ENCODE measurements at places on chromosomes 4 and X.

GRCh38 chr4:16048619-16049419, 35.0 kb downstream of the PROM1 start:
- DNase-seq = no peak

- no peak for DNase-seq
These were observed 19.0 kb downstream of the MRPL1 start for GRCh38 chr4:77881460-77882295.

- DNase-seq = no peak
These were observed 49.5 kb downstream of the PSAPL1 start for GRCh38 chr4:7384929-7385890.

- no peak for DNase-seq
These were observed 715.0 kb downstream of the GRID2 start for GRCh38 chr4:93018806-93019205.

DNA sequence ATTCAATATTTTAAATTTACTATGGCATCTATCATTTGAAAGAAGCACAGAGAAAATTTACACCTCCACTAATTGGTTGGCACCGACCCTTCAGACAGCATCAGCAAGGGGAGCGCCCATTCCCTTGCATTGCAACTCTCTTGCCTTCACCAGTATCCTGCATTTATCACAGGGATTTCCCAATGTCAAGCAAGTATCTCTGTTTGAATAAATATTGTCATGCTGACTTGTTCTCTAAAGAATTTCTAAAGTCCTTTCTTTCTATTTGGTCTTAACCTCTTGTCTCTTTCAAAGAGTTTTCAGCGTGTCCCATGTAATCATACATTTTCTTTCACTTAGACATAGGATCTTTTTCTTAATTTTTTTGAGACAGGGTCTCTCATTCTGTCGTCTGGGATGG, 10.4 kb downstream of the DCTD start:
- no peak for DNase-seq

GRCh38 chr4:141788169-141788915, 152.0 kb downstream of the IL15 start:
- DNase-seq = no peak

DNA sequence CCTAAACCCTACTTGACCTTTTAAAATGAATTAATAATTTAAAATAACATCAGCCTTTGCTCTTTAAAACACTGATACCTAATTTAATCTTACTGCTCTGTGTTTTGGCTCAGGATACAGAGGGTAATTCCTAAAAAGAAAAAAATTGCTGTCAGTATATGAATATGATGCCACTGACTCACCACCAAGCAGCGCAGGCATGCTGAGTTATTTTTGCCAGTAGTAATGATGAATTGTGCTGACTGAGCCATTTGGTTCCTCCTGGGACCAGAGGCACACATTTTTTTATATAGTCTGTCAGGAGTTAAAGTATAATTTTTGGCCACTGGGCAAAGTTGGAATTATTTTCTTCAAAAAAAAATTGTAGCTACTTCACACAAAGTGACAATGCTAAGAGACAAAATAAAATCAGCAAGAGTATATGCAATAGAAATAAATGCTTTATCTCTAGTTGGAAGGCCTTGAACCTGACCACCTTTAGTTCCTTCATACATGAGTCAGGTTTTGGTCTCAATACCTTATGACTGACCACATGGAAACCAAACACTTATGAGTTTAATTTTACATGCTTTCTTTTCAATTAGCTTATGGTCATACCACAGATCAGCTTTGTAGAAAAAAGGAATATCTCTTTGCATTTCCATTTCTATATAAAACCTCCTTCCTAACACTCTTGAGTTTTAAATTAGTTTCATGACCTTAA, 115.1 kb downstream of the PPP3CA start:
- DNase-seq = no peak

DNA sequence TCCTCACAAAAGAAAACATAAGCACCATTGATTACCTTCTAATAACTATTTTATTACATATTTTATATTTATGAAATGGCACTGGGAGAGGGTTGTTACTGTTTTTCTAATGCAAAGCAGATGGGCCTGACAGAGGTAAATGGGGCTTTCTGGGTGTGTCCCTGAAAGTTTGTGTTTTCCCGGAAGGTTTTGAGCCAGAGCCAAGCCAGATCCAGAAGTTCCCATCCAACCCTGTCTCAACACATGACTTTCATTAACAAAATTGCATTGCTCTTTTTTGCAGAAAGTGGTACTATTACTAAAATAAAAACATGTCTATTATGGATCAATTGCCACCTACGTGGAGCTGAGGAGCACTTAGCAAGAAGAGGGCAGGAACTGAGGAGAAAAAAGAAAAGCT, 181.3 kb downstream of the RAB28 start:
- no peak for DNase-seq

DNA sequence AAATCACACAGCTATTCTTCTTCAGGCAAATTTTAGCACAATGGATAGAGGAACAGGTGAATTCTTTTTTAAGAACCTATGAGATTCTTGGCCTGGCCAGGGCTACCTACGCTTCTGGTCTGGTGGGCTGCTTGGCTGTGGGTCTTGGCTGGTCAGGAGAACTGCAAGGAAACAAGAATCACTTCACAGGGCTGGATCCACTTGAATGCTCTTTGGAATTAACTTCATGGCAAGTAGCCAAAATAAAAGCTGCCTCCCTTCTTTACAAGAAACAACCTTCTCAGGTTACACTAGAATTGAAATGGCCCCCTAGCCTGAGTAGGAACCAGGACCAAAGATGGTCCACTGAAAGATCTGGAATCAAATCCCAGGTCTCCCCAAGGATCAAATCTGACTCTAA, 519.1 kb downstream of the IQCM start:
- no peak for DNase-seq

DNA sequence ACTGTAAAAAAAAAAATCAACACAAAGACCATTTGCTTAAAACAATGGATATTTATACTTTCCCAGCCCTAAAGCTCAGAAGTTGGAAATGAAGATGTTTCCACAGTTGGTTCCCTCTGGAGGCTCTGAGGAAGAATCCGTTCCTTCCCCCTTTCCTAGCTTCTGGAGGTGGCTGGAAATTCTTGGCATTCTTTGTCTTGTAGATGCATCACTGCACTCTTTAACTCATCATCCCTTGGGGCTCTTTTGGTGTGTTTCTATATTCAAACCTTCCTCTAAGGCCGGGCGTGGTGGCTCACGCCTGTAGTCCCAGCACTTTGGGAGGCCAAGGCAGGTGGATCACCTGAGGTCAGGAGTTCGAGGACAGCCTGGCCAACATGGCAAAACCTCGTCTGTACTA, 78.7 kb downstream of the VCX3A start:
- no peak for DNase-seq

- DNase-seq = no peak
These were observed 7.7 kb downstream of the IRF2 start for GRCh38 chr4:184466634-184467033.

- DNase-seq = no peak
These were observed 192.4 kb upstream of the NEIL3 start for GRCh38 chr4:177117256-177117655.

- DNase-seq = no peak
These were observed 2.3 kb downstream of the FHDC1 start for GRCh38 chr4:152938237-152938947.

GRCh38 chr4:156635051-156635450, 336.5 kb downstream of the PDGFC start:
- no peak for DNase-seq

- no peak for DNase-seq
These were observed 482.4 kb downstream of the SPRY1 start for GRCh38 chr4:123878976-123879375.

GRCh38 chr4:7191546-7192251, 639 bp upstream of the SORCS2 start:
- no peak for DNase-seq

DNA sequence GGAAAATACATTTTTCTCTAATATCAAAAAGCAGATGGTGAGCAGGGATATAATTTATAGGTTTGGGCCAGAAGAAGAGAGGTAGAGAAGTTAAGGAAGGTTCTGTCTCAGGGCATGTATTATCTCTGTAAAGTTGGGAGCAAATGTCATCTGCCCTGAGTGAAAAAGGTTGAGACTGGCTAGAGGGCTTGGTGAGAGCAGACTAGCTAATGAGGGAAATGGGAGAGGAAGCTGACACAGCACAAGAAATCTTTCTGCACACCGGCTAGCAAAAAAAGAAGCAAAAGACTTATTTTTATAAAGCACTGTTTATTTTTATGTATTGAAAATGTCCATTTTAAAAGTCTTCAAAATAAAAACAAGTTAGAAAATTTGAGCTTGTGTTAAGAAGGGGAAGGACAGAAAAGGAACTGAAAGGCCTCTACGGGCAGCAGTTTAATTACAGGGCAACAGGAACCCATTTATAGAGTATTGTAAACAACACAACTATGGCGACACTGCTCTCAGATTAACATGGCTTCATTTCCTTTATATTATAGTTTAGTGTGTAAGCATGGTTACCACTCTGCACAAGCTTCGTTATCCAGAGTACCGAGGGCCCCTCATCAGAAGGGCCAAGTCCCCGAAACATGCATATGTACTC, 17.4 kb downstream of the CD40LG start:
- DNase-seq = no peak

DNA sequence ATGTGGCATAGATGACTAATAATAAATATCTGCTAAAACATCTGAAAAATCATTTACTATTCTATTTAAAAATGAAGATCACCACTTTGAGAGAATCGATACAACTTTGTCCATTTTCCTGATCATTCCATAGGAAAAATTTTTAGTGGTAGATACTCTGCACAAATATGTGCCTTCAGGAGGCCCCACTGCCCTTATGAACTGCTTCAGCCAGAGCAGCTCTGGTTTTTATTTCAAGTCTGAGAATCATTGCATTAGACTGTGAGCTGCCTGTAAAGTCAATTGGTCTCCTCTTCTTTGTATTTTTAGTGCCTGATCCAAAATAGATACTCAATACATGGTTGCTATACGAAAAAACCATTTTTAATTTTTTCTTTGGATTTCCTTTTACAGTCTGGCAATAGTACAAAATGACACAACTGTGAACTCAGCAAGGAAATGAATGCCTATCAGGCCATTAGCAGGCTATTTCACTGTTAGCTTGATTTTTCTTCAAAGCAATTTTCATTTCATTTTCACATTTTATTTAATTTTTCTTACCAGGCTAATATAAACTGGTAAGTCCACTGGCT, 69.1 kb downstream of the SHISA3 start:
- no peak for DNase-seq

GRCh38 chrX:131783555-131784308, 239.4 kb upstream of the STK26 start:
- peak; percentile 84 for DNase-seq

DNA sequence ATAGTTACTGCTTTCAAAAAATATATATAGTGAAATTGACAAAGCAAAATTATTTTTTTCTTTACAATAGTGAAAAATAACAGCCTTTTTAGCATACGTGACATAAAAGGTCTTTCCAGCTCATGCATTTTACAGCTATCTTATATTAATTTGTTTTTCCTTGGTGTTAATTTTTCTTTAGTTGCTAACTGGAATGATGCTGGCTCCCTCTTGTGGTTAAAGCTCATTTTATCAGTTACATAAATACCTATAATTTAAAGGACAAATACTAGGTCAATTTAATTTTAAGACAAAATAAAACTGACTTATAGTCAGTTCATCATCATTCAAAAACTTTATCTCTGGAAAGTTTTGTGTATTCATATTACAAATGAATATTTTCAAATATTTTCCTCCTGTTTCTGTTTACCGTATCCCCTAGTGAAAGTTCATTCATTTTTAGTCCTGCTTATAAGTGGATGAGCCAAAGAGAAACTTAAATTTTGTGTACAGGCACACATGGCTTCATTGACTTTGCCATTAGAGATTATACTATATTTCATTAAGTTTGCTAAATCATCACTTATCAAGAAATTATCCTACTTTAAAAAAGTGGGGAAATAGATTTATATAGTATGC, 9.9 kb upstream of the ANAPC4 start:
- DNase-seq = no peak

DNA sequence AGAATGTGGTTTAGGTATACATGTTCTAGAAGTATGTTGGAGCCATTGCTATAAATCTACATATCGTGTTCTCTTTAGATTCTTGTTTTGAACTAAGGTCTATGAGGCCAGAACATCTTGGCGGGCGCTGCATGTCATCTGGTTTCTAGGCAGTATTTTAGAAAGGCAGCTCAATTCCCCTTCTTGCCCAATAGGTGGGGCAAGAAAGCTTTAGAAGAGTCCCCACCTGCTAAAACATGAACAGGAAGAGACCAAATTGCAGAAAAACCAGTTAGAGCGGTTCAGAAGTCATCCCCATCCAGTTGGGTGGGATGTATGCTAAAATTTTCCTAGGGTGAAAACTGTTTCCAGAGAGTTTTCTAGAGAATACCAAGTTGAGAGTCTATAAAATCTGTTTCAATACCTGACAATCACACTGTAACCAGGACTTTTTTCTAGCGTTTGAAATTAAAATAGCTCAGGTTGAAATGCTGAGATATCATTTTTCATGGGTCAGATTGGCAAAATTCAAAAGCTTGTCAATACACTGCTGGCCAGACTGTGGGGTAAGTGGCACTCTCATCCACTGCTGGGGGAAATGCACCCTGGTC, 17.5 kb upstream of the SH3KBP1 start:
- DNase-seq = peak; percentile 46

DNA sequence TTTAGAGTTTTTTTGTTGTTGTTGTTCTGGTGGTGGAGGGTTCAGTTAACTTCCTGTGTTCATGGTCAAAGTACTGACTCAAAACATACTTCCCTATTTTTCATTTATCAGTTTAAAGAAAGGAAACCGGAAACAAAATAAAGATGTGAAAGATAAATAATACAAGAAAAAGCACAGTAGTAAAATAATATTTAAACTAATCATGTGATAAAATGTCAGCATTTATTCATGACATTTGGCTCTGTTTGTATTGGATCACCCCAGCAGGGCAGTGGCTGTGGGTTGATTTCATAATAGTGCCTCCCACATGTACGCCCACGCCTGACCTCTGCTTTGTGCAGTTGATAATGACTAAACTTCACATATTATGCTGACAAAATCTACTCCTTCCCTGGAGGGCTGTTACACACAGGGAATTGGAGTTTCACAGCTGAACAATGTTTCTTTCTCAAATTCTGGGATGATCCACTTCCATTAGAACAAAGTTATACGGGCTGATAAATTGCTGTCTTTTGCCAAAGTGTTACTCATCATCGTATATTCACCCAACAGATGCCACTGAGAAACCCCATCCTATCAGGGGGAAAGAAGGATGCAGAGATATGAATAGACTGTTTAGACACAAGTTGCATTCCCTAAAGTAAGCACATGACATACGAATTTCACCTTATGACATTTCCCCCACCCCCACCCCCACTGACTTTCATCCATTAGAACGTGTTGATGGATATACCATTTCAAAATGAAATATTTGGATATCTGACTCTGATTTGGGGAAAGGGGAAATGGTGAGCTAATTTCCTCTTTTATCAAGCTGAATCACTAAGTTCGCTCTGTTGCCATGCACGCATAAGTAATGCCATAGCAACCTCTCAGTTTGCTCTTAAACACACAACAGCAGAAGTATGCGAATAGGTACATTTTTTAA, 48.3 kb downstream of the AMELX start:
- DNase-seq = no peak

GRCh38 chr4:170083541-170083940, 6.2 kb downstream of the AADAT start:
- DNase-seq = no peak

- DNase-seq = no peak
These were observed 8.6 kb upstream of the CCDC149 start for GRCh38 chr4:24921491-24921890.

- DNase-seq = no peak
These were observed 17.4 kb downstream of the ZFYVE28 start for GRCh38 chr4:2400841-2401609.
